ENCODE measurements at places on chromosomes 12 and 14.
A peak's percentile ranks its signal among the peaks of the same experiment; 100 is the strongest.

- DNase-seq, result no peak
Observed at GRCh38 chr12:8475508-8476203, 19.9 kb downstream of the CLEC6A start.

- DNase-seq, result no peak
Observed at GRCh38 chr12:10634427-10634826, 21.0 kb upstream of the MAGOHB start.

DNA sequence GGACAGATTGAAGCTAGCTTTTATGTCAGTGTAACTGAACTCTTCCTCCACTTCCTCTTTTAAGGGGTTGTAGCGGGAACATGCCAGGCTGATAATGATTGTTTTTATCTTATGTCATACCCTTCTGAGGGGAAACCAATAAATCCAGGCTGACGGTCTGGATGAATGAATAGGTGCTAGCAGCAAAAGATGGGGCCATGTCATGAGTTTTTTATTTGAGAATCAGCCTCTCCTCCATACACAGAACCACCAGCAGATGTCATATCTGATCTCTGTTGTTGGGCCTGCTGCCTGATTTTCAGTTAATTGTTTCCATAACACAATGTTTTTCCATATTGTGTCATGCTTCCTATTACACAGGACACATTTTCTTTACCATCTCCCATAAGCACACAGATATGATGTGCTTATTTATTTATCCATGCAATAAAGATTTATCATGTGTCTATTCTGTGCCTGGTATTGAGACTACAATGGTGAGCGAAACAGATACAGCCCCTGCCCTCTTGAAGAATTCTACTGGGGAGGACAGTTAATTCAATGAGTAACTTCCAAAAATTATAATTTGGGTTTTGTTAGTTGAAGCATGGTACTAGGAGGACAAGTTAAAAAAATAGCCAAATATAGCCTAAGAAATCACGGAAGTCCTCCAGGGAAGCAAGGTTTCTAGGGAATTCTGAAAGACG lies 33.6 kb upstream of the CRY1 start:
- DNase-seq, result no peak

DNA sequence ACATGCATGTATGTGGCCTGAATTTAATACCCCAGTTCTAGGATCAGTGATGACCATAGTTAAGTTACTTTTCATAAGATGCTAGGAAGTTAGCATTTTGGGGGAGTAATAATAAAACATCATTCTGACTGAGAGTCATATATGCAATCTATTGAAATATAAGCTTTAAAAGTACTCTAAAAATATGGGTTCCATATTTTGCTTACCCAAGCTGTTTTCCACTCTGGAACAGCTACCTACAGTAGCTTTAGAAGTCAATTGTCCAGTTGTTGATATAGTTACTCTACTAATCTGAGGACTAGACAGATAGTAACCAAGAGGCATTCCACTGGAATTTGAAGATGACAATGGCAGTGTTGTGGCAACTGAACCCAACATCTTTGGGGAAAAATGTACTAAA lies 4.0 kb downstream of the LMNTD1 start:
- DNase-seq, result no peak

GRCh38 chr14:75969891-75970290 lies 11.9 kb downstream of the TGFB3 start:
- no peak for DNase-seq

DNA sequence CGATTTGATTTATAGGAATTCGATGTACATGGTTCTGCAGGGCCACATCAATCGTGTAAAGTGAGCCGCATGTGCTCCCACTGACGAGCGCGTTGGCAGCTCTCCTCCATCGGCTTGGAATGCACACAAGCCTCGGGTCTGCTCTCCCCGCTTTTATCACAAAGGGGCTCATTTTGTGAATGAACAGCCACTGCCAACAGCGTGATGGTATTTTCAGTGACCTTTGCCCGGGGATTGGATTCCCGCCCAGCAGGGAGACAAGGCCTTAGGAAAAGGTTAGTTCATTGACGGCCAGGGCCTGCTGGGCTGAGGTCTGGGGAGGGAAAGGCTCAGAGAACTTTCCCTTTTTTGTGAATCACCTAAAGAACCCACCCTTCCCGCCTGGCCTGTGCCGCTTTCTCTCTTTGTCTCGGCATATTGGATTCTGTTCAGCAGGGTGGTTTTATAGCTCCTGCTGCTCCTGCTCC lies 232.1 kb downstream of the MSRB3 start:
- DNase-seq, result peak; percentile 24

DNA sequence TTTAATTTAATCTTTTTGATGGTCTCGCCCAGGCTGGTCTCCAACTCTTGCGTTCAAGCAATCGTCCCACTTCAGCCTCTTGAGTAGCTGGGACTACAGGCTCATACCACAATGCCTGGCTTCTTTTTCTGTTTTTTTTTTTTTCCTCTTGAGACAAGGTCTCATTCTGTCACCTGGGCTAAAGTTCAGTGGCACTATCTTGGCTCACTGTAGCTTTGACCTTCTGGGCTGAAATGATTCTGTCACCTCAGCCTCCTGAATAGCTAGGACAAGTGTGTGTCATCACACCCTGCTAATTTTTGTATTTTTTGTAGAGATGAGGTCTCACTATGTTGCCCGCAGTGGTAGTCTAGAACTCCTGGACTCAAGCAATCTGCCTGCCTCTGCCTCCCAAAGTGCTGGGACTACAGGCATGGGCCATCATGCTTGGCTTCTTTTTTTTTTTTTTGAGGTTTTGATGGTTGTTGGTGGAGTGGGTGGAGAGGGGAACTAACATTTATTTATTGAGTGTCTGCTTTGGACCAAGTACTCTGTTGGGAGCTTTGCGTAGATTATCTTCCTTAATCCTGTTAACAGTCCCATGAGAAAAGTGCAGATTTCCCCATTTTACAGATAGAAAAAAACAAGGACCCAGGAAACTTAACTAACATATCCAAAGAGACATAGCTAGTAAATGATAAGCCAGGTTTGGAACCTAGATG lies 102.0 kb downstream of the DIP2B start:
- no peak for DNase-seq

GRCh38 chr12:131163189-131163738 lies 209.6 kb downstream of the ADGRD1 start:
- no peak for DNase-seq

GRCh38 chr14:30020271-30020670 lies 92.6 kb upstream of the PRKD1 start:
- DNase-seq, result no peak

DNA sequence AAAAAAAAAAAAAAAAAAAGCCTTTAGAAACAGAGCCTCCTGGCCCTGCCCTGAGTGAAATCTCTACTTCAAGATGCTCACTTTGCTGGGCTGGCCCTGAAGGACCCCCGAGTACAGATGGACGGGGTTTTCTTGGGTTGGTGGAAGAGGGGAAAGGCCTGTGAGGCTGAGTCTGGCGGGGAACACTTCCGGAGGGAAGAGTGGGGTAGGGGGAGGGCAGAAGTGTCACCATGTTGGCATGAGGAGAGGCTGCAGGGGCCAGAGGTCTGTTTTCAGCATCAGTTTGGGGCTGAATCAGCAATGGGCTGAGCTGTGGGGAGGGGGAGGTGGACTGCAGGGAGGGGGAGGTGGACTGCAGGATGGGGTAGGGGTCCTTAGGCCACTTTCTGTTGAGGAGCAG lies 15.3 kb downstream of the RFLNA start:
- no peak for DNase-seq

GRCh38 chr12:53381731-53382630 lies 2.0 kb downstream of the SP1 start:
- no peak for DNase-seq

DNA sequence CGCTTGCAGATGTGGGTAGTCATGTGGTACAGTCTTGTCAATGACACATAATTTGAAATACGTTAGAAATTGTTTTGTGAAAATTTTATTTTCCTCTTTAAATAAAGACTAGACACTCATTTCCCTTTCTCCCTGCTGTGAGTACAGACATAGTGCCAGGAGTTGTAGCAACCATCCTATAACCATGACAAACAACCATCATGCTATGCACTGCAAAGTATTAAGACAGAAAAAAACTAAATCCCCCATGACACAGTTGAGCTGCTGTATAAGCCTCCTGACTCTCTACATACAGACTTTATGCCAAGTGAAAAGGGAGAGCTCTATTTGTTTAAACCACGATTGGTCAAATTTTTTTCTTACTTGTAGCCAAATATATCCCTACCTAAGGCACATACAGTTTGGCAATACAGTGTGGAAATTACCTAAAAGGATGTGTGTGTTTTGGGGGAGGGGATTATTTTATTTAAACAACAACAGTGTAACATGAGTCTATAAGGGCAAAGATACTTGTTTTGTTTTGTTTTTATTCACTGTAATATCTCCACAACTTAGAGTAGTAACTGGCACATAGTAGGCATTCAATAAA lies 45.0 kb upstream of the KRR1 start:
- DNase-seq, result no peak

DNA sequence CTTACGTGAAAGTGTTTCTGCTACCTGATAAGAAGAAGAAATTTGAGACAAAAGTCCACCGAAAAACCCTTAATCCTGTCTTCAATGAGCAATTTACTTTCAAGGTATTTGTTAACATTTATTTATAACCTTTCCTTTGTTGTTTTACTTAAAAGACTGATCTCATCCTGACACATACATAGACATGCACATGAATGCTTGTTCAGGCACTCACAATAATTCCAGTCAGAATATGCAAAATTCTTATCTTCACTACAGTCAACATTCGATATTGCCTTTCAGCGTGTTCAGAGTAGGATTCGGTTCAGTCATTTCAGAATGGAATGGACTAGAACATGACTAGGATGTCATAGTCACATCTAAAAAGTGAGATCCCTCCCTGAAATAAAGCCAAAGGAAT lies 394.6 kb downstream of the PAWR start:
- no peak for DNase-seq

GRCh38 chr12:48822139-48822538 lies 3.8 kb downstream of the CACNB3 start:
- DNase-seq, result no peak

DNA sequence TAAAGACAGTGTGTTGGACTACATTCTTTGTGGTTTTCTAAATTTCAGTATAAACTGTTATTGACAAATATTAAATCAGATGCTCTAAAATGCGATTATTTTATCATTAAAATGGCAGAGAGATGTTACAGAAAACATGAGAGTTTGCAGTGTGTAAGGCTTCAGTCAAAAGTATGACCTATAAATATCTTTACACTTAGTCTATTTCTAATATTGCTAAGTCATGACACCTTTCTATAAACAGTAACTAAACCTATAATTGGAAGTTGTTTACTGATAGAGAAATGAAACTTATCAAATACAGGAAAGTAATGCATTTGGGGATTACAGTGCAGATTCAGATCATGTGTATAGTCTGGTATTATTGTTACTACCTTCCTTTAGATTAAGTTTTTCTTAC lies 68.9 kb upstream of the YARS2 start:
- DNase-seq, result no peak

DNA sequence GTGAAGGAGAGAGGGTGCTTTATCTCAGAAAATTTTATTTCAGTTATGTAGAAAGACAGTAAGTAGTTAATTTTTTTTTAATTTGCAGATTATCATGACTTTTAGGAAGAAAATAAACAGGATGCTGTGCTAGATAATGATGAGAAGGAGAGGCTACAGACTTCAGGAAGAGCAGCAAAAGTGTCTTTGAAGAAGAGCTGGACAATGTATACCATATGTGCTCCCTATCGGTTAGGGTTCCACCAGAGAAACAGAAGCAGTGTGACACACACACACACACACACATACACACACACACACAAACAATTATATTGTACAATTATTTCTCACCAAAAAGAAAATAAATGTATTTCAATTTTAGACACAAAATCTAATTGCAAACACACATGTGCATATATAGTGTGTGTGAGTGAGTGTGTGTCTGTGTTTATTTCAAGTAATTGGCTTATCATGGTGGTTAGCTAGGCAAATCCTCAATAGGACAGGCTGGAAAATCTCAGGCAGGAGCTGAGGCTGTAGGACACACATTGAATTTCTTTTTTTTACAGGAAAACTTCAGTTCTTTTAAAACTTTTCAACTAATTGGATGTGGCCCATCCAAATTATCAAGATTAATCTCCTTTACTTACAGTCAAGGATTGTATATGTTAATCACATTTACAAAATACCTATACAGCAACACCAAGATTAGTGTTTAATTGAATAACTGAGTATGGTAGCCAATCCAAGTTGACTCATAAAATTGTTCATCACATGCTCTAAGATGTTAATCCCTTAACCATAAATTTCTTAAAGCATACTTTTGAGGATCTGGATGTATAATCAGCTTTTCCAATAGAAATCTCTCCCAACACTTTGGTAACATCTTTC lies 235.8 kb upstream of the DCN start:
- no peak for DNase-seq

DNA sequence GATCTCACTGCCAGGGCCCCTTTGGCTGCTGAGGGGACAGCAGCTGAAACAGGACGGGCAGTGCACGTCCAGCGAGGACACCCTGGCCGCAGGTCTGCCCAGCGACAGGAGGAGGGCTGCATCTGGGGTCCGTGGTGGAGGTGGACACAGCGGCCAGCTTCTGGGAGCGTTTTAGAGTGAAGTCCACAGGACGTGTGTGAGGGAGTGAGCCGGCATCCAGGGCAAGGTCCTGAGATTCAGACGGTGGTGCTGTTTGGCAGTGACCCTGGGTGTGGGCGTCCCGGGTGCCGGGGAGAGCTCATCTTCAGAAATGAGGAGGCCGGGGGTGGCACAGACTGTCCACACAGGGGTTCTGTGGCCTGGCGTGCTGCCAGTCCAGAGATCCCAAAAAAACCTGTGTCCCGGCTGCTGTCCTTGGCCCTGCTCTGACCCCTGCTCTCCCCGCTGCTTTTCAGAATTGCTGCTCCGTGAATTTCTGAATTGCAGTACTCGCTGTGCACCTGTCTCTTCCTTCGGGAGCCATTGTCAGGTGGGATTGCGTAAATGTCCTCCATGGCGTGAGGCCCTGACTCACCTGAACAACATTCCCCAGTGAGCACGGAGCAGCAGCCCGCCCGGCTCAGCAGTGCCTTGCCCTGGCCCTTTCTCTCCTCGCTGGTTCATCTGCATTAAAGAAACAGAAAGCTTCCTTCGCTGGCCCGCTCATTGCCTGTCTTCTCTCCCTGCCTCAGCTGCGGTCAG lies 183.5 kb upstream of the C14orf180 start:
- DNase-seq, result no peak

DNA sequence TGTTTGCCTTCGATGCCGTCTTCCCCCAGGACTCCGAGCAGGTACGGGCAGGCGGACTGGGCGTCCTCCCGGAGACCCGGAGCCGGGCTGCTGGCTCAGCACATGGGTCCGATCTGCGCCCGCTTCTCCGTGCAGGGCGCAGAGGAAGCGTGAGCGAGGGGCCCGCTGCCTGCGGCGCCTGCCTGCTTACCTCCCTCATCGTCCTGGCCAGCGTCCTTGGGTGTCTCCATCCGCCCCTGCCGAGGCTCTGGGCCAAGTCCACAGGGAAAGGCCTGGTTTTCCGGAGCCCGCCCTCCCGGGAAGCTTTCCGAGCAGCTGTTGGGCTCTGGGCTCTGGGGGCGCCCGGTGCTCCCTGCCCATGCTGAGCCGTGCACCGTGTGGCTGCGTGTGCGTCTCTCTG lies 33.5 kb downstream of the KIF26A start:
- DNase-seq, result no peak
